ENCODE measurements at places on chromosomes 4 and X.

DNA sequence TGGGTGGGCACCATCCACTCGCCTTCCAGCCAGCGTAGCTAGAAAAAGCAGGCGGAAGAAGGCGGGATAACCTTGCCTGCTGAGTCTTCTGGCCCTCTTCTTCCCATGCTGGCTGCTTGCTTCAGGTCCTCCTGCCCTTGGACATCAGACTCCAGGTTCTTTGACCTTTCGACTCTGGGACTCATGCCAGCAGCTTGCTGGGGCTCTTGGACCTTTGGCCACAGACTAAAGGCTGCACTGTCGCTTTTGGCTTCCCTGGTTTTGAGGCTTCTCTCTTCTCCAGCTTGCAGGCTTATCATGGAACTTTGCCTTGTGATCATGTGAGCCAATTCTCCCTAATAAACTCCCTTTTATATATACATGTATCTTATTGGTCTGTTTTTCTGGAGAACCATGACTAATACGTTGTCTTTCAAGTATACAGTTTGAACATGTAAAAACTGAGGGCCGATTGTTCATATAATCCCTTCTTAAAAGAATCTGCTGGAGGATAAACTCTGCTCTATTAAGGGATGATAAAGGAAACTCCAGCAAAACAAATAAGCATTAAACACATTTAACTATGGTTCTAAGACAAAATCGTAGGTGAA is 116.6 kb upstream of the LCORL start:
- DNase-seq, result no peak

GRCh38 chr4:45078201-45078600 is 351.8 kb upstream of the GNPDA2 start:
- DNase-seq, result no peak

DNA sequence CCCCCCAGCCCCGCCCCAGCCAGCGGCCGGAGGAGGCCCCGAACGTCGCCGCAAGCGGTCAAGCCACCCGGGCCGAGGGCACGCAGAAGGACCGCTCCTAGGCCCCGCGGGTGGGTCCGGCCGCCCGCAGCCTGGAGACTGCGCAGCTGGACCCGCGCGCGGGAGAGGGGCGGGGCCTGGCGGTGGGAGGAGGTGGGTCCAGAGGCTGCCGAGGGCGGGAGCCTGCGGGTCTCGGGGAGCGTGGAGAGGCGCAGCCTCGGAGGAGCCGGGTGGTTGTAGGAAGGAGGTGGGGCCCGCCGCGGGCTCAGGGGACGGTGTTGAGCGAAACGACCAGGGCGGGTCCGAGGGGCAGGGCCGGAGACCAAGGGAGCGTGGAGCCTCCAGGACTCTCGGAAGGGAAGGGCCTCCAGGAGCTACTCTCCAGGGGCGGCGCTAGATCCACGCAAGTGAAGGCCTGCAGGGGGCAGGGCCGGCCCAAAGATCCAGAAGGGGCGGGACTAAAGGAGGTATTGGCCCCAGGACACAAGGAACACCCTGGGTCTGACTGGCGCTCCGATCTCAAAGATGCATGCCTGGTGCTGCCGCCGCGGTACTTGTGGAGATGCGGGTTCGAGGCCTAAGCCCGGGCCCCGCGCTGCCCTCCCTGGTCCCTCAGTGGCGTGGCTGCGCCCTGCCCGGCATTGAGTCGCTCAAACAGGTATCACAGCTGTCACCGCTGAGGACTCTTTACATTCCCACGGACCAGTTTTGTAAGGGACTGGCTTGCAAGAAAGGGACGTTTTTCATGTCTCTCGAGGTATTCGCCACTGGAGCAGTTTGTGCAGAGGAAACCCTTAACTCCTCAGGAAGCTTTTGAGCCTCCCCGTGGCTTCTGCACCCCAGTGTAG is 5.9 kb downstream of the TIMM17B start:
- DNase-seq, result peak; percentile 84

DNA sequence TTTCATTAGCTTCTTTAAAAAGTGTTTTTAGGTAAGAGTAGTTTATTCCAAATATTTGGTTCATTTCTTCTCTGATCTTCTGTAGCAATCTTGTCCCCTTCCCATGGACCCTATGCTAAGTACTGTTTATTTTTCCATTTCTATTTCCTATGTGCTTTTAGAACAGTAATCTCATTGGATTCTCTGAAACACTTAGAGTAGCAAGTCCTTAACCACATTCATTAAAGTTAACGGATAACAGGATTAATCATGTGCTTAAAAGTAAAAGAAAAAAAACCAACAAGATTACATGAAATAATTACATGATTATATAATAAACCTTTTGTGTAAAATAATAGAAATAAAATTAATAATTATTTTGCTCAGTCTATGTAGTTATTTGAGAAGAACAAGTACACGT is 929.7 kb downstream of the C4orf33 start:
- no peak for DNase-seq

GRCh38 chr4:72318421-72319170 is 250.4 kb downstream of the ADAMTS3 start:
- DNase-seq, result no peak

DNA sequence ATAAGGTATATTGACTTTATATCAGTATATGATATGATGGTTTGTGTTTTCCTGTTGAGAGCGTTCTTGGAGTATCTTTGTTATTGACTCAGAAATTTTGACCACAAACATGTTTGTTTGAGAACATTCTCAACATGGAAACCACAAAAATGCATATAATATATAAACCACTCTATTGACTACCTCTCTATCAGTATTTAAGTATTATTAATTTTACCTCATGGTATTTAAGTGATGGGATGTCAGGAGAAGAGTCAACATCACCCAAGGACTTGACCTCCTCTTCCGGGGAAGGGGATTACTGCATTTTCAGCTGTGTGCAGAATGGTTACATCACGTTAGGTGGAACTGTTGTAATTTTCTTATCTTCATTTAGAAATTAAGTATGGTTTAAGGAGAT is 54.3 kb upstream of the PUDP start:
- no peak for DNase-seq

- DNase-seq, result no peak
These were observed 418.2 kb downstream of the STIM2 start for GRCh38 chr4:27278615-27279375.

GRCh38 chr4:26930964-26931363 is 70.3 kb downstream of the STIM2 start:
- DNase-seq, result no peak

- no peak for DNase-seq
These were observed 12.8 kb upstream of the LIMCH1 start for GRCh38 chr4:41525129-41525528.

DNA sequence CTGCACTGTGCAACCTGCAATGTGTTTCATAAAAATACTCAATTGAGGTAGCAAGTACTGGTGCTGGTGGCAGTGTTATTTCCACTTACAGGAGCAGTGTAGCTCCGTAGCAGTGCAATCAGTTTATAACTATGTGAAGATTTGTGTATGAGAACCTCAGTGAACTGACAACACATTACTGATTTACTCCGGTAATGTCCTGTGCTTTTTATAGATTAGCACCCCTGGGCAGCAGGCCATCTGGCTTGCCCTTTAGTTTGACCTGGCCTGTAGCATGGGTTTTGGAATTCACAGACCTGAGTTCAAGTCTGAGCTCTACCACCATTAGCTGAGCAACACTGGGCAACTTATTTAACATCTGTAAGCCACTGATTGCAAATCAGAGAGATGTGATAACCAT is 78.6 kb upstream of the GBA3 start:
- DNase-seq, result no peak

GRCh38 chrX:70479247-70479921 is 34.7 kb downstream of the DLG3 start:
- no peak for DNase-seq

DNA sequence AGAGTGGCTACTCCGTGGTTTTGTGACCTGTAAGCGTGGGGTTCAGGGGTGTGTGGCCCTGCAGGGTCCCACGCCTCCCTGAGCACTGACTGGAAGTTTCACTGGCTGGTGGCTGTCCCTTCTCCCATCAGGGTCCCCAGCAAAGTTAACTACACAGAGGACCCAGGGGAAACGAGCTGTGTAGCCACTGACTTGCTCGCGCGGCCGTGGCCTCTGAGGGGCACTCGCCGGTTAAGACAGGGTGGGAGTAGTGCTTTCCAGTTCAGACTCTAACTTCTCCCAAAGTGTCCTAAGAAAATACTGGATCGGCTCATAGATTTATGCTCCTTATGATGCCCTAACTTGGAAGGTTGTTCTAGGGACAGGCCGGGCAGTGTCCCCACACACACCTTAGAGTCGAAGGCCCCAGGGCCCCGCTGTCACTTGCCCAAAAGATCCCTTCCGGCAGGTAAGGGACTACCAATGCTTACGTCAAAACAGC is 28.2 kb downstream of the NELFA start:
- DNase-seq, result no peak

GRCh38 chrX:123817288-123817894 is 42.5 kb upstream of the XIAP start:
- DNase-seq, result no peak

- no peak for DNase-seq
These were observed 82.1 kb upstream of the BANK1 start for GRCh38 chr4:101708293-101709039.

- peak; percentile 7 for DNase-seq
These were observed 170.3 kb upstream of the PUDP start for GRCh38 chrX:7318241-7318640.

DNA sequence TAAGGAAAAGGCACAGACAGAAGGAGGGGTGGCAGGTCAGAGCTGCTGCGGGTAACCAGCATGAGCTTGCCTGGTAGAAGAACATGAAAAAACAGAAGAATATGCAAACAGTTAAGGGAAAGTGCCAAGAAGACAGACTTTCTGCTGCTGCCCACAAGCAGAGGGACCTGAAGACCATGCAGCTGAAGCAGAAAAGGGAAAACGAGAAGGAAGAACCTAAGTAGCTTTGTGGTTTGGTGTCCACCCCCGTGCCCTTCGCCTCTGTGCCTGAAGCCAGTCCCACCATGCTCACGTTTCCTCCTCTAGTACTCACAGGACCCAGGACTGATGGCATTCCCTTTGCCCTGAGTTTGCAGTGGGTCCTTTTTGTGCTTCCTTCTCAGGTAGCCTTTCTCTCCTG is 62.8 kb downstream of the UBA6 start:
- DNase-seq, result no peak

DNA sequence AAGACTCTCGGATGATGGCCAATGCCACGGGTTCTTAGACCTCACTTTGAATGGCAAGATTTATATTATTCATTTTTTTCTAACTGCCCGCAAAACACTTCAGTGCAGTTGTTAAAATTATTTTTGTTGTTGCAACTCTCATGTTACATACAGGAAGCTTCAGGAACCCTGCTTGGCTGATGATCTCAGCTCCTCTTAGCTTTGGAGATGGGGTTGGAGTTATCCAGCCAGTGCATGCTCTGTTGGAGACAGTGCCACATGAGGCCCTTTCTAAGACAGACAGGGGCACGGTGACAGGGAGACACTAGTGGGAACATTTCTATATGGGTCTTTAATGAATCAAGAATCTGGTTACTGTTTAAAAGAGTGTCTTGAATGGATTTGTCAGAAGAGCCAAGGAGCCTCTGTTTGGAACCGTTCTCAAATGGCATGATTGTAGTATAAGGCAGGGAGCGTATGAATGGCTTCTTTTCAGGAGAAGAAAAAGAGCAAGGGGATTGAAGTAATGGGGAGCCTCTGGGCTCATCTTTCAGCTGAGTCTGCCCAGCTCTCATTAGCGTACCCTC is 61.9 kb upstream of the ENPP6 start:
- no peak for DNase-seq

GRCh38 chrX:1398431-1399340 is 6.8 kb upstream of the SLC25A6 start:
- DNase-seq, result no peak

DNA sequence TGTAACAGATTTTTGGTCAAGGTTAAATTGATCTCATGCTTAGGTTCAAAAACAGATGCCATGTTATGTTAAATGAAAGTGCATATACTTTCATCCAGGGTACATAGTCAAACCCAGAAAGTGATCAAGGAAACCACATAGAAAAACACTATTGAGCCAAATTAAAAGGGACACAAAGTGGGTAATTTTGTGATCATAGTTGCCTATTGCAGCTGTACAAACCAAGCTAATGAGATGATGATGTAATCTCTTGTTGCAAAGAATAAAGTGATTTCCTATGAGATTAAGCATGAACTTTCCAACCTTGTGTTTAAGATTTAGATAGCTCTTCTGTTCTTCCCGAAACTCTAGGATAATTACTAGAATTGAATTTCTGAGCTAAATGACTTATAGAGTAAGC is 20.2 kb upstream of the LIMCH1 start:
- no peak for DNase-seq

GRCh38 chr4:179894066-179894778 is 2349.0 kb upstream of the TENM3 start:
- no peak for DNase-seq

DNA sequence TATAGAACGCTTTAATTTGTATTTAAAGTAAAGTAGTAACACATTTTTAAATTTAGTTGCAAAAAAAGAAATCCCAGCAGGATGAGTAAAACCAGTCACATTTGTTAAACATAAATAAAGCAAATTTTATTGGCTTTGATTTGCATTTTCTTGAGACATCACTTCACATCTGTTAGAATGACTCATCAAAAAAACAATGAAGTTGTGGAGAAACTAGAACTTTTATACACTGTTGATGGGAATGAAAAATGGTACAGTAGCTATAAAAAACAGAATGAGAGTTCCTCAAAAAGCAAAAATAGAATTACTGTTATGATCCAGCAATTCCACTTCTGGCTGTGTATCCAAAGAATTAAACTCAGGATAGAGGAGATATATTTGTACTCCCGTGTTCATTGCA is 454.0 kb upstream of the KLHL4 start:
- no peak for DNase-seq

GRCh38 chr4:155032521-155033229 is 175.8 kb upstream of the NPY2R start:
- no peak for DNase-seq

- no peak for DNase-seq
These were observed 72.2 kb downstream of the FAM184B start for GRCh38 chr4:17708992-17709762.

GRCh38 chr4:947491-947971 is 15.3 kb downstream of the TMEM175 start:
- DNase-seq, result no peak

- DNase-seq, result no peak
These were observed 45.7 kb downstream of the ATP10D start for GRCh38 chr4:47530801-47531200.

GRCh38 chr4:108152980-108153379 is 15.8 kb downstream of the LEF1 start:
- no peak for DNase-seq

- no peak for DNase-seq
These were observed 101.9 kb upstream of the SCOC start for GRCh38 chr4:140271553-140271952.

- DNase-seq, result no peak
These were observed 11.8 kb downstream of the FAM184B start for GRCh38 chr4:17769406-17770174.

DNA sequence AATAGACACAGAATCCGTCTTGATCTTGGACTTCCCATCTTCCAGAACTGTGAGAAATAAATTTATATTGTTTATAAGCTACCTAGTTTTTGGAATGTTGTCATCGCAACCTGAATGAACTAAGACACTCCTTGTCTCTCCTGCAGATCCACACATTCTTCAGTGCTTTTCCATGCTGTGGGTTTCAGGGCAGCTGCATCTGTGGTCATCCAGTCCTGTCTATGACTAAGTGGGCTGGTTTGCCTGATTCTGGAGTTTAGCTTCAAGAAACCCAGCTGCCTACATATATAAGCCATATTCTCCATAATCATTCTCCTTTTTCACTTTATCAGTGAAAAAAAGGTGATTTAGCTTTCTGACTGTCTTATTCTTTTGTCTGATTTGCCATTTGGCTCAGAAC is 170.3 kb upstream of the KIT start:
- no peak for DNase-seq

GRCh38 chr4:162510115-162510514 is 346.3 kb upstream of the FSTL5 start:
- no peak for DNase-seq

GRCh38 chr4:16608123-16608522 is 290.3 kb downstream of the LDB2 start:
- DNase-seq, result no peak
